ENCODE measurements at places on chromosomes 4 and X. TPM values are rescaled to one million over a fixed set of nuclear protein-coding genes. Genes with fewer than 3 reads are reported as not detected.

DNA sequence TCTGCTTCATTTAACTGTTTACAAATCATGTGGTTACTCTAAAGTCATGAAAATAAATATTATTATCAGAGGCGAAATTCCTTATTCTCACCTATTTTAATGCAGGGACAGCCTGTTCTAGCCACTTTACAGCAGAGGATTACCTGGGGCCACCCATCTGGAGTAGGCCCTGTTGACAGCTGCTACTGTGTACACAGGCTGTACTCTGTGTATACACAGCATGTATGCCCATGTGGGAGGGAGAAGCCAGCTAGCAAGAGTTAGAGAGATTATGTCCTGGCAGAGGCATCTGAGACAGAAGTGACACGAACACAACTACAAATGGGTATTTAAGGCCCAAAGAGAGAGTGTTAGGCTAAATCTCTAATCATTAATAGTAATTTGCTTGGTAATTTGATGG lies 62.1 kb downstream of the GPRIN3 start:
- peaks cover 46% of the 10 kb centered on the region for H3K4me1 ChIP-seq
- no peak for DNase-seq
- no peak overlapping the region for H3K27ac ChIP-seq

SPANXC gene
- total RNA-seq = not detected

DNA sequence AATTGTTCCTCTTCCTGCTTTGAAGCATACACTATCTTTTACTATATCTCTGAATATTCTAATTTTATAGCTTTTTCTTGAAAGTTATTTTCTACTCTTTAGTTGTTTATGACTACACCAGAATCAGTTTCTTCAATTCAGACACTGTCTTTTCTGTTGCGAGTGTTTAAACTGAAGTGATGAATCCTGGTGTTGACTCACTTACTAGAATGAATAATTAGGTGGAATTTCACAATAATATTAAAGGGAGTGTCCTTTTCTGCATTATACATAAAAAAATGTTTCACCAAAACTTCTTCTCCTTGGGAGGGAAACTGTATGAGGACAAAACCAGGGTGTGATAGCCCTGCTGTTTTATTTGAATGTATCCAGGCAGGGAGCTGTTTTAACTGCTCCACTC lies 1383.1 kb downstream of the C4orf33 start:
- H3K27me3 ChIP-seq = no peaks in the 10 kb centered on the region
- H3K4me3 ChIP-seq = no peak overlapping the region
- no peaks in the 10 kb centered on the region for H3K4me1 ChIP-seq
- no peak overlapping the region for H3K27ac ChIP-seq
- no peak for DNase-seq

DNA sequence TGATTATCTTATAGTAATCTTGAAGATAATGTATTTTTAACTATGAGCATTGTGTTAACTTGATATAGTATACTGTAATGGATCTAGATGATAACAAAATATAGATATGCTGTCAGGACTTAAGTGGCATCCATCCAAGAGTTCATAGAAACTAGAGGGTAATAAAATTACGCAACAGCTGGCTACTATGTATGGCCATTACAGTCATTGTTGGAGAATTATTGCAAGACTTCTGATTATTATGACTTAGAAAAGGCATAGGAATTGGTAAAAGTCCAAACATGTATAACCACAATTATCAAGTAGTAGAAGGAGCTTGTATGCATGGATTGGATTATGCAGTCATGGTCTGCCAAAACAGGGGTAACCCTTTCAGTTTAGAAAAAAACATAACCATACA lies 9.5 kb downstream of the OGT start:
- peak overlapping the region; percentile 98 for H3K27ac ChIP-seq
- no peaks in the 10 kb centered on the region for H3K27me3 ChIP-seq
- H3K4me3 ChIP-seq = peak overlapping the region; percentile 96
- no peak for DNase-seq

GRCh38 chrX:150463566-150463965 lies 100.4 kb downstream of the MAMLD1 start:
- no peak overlapping the region for H3K27ac ChIP-seq
- no peaks in the 10 kb centered on the region for H3K36me3 ChIP-seq
- H3K27me3 ChIP-seq = no peaks in the 10 kb centered on the region
- peaks cover 9% of the 10 kb centered on the region for H3K4me1 ChIP-seq

DNA sequence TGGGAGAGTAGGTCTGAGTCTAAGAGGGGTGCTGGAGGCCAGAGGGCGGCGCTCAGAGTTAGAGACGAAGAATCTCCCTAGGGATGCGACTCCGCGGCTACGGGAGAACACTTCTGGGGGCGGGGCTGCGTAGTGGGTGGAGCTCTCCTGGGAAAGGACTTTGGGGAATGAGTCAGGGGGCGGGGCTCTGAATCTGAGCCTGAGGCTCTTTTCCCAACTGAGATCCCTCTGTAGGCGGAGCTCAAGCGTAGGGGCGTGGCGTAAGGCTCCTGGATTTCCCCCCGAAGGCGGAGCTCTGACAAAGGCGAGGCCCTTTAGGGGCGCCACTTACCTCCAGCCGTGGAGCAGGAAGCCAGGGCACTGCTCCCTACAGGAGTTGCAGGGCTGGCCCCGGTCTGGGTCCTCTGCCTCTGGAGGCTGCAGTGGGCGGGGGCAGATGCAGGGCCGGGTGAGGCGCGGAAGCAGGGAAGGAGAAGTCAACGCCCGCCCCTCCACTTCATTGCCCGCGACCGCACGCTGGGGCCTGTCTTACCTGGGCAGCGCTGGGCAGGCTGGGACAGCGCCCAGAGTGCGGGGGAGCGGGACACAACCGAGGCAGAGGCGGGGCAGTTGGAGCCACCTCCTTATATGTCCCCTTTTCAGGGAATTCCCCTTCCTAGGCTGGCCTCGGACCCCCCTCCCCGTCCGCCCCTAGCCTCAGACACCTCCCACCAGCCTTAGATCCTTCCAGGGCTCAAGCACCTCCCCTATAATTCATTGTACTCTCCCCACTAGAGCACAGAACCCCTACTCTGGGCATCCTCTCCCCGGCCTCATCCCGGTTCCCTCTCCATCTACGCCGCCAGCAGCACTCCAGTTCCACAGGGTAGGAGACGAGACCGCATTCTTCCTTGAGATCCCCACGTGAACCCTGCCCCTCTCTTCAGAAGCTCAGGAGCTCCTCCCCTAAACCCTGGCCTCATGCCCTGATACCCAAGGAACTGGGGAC lies 1.6 kb downstream of the PRICKLE3 start:
- H3K36me3 ChIP-seq = peaks cover 12% of the 10 kb centered on the region
- no peaks in the 10 kb centered on the region for H3K27me3 ChIP-seq
- H3K4me1 ChIP-seq = peaks cover 12% of the 10 kb centered on the region
- DNase-seq = peak; percentile 74
- peak overlapping the region; percentile 86 for H3K4me3 ChIP-seq

GRCh38 chr4:76610751-76611547 lies 175.9 kb downstream of the SHROOM3 start:
- peaks cover 3% of the 10 kb centered on the region for H3K27me3 ChIP-seq
- no peak for DNase-seq
- H3K4me3 ChIP-seq = no peak overlapping the region
- no peak overlapping the region for H3K27ac ChIP-seq

DNA sequence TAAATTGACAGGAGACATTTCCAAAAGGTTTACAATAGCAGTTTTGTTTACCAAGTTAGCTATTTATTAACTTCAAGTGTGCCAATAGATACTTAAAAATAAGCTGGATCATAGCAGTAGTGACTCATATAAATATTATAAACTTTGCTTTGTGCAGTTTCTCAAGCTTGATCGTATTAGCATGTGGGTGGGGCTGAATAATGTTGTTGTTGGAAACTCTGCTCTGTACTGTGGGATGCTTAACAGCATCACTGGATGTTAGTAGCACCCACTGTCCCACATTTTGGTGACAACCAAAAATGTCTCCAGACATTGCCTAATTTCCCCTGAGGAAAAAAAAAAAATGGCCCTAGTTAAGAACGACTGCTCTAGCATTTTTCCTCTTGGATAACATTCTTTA lies 855.2 kb upstream of the ADGRL3 start:
- no peaks in the 10 kb centered on the region for H3K36me3 ChIP-seq
- H3K4me3 ChIP-seq = no peak overlapping the region
- H3K27ac ChIP-seq = no peak overlapping the region
- no peaks in the 10 kb centered on the region for H3K4me1 ChIP-seq

COL25A1 gene
- not detected for total RNA-seq

AKAP14 gene
- not detected for total RNA-seq

DNA sequence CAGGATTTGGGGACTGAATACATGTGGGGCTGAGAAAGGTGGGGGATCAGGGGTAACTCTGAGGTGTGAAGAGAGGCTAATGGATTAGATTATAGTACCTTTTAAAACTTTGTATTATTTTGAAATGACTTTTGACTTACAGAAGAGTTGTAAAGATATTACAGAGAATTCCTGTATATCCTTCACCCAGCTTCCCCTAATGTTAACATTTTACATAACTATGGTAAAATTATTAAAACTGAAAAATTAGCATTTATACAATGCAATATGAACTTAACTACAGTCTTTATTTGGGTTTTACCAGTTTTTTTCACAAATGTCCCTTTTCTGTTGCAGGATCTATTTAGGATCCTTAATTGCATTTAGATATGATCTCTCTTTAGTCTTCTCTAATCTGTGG lies 57.4 kb downstream of the TMEM164 start:
- DNase-seq = no peak
- H3K4me1 ChIP-seq = peaks cover 14% of the 10 kb centered on the region
- no peak overlapping the region for H3K4me3 ChIP-seq
- H3K27ac ChIP-seq = no peak overlapping the region
- no peaks in the 10 kb centered on the region for H3K27me3 ChIP-seq

Data from activated CD4-positive, alpha-beta T cell treated with anti-CD3 and anti-CD28 coated beads for 36 hours (primary cell).